T-helper 2 cell (primary cell): ENCODE measurements at places on chromosomes 1 and 21.

- no peak for DNase-seq
These were observed 43.1 kb downstream of the SCP2 start for GRCh38 chr1:52970149-52970548.

DNA sequence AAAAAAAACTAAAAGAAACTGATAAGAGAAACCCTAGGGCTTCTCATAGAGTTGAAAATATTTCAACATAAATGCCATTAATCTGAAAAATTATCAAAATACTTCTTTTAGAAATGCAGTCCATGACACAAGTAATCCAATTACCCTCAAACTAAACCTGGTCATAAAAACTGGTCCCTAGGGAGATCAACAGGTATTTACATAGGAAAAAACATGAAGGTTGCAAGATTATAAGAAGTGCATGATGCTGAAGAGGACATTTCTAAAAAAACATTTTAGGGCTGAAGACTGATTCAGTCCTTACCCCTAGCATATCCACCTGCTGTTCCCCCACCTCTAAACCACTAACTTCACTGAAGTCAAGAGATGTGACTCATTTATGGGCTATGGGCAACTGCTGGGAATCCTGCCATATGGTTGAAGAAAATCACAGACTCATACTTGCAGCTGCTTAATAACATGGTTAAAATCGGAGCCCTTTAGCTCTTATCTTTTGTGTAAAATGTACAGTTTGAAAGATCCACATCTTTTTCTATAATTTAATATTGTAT lies 131.0 kb upstream of the RUNX1 start:
- DNase-seq, result peak; percentile 27

DNA sequence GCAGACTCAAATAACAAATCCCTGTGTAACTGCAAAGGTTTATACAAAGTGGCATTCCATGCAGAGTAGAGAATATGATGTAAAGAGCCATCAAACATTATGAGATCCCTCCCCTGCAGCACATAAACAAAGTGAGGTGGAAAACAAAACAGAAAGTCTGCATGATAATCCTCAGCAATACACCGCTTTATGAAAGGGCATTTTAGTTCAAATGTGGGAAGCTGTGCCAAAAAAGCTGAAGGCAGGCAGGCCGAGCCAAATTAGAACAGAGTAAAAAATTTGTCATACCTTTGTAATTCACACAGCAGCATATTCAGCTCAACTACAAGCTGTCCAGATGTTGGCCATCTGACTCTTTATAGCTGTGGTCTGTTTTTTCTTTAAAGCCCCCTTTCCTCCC lies 113.5 kb downstream of the LHX9 start:
- no peak for DNase-seq

- DNase-seq, result no peak
These were observed 6.7 kb upstream of the LGALS8 start for GRCh38 chr1:236516929-236517704.

- DNase-seq, result no peak
These were observed 44.3 kb downstream of the PEX14 start for GRCh38 chr1:10519016-10519417.

DNA sequence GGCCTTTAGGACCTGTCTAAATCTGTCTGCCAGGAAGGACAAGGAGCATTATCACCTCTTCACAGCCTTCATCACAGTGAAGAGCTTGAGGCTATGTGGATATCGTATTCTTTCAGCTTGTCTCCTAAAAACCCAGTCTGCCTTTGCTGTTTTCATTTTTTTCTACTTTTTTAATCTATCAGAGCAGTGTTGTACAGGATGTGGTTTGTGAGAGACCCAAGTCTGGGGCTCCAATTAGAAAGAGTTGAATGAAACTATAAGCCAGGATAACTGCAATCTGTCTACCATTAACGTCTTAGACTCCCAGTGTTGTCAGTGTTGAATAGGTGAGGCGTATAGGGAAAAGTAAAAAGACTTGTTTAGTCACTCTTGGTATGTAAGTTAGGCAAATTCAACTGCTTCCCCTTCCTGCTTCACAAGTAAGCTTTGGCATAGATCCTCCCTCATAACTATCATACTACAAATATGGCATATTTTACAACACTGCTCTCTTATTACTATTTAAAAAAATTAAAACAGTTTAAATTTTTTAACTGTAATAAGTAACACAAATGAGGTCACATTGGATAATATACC lies 1225.8 kb upstream of the PRMT6 start:
- DNase-seq, result no peak

DNA sequence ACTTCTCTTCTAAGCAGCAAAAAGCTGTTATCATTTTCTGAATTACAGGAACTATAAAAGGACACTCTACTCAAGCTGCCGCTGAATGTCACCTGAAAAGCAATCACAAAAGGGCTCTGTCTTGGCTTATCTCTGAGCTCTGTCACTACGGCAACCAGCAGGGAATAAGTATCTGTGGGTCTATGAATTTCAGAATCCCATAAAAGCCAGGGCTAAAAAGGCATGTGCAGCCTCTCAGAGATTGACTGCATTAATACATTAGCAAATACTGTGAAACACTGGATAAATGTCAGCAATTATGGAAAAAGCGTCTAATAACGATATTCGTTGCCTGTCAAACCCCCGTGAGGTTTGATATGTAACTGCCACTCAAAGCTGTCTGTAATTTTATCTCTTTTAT lies 210.2 kb upstream of the DMRTA2 start:
- no peak for DNase-seq

GRCh38 chr1:165075725-165076370 lies 280.7 kb downstream of the LMX1A start:
- no peak for DNase-seq

GRCh38 chr1:218874313-218874712 lies 299.4 kb upstream of the LYPLAL1 start:
- no peak for DNase-seq

GRCh38 chr1:43688594-43689000 lies 18.7 kb upstream of the ST3GAL3 start:
- no peak for DNase-seq

- DNase-seq, result no peak
These were observed 88.9 kb downstream of the PGBD5 start for GRCh38 chr1:230337266-230337665.

DNA sequence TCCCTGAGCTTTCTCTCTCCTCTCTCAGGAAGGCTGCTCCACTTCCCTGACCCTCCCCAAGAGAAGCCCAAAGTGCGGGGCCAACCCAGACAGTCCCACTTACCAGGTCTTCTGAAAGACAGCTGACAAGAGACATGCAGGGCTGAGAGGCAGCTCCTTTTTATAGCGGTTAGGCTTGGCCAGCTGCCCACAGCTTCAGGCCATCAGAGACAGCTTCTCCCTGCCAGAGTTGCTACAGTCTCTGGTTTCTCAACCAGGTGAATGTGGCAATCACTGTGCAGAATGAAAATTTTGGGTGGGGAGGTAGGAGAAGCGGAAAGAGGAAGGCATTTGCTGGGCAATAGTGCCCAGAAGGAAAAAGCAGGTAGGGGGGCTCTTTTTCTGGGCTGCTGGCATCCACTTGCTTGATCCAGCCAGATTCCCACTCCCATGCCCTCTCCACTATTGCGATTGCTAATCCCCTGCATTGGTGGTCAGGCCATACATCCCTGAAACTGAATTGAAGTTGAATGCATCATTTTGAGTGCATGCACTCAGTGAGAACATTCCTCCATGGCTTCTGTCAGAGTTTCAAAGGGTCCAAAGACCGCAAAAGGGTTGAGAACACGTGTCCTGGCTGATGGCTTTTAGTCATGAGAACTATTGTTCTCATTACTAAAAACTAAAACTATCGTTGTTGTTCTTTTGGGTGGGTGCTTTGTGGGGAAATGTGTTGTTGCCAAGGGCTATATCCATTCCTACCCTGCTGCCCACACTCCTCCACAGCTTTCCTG lies at the start of gene S100A8:
S100A8 (minus strand) TSS at position 136 of the 773 bp plus-strand sequence. CDS start 538 bp downstream, outside the sequence.
- DNase-seq, result no peak

- no peak for DNase-seq
These were observed 4.4 kb downstream of the CDC7 start for GRCh38 chr1:91505086-91505485.

DNA sequence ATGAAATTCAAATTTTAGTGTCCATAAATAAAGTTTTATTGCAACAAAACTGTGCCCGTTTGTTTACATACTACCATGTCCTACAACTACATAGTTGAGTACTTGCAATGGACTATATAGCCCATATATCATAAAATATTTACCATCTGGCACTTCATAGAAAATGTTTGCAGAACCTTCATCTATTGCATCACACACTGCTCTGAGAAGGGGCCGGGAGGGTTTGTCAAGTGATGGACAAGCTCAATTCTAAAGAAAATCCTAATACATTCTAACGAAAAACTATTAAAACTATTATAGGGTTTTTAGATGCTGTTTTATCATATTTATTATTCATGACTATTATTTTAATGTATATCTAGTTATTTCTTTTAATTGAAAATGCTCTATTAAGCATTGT lies 35.9 kb downstream of the RGSL1 start:
- DNase-seq, result no peak
